Heart left ventricle (tissue), 16 donors: ENCODE measurements at places on chromosomes 1 and 21. TPM values are rescaled to one million over a fixed set of nuclear protein-coding genes. Genes with fewer than 3 reads are reported as not detected.

GRCh38 chr1:51253691-51254090 lies 17.6 kb downstream of the RNF11 start:
- DNase-seq: no peak

DNA sequence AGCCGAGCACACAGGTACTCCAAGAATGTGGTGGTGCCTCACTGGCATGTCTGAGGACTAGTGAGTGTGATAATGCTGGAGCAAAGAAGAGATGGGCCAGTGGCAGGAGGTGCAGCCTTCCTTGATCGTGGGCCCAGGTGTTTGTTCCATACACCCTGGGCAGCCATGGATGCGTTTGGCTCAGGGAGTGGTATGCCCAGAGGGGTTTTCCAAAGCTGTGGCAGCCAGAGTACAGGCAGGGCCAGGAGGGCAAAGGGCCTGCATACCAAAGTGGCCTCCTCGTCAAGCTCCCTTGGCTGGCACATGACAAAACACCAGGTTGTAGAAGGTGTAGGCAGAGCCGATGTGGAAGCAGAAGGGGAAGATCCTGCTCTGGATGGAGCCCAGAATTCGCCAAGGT lies 19.0 kb downstream of the PARS2 start:
- DNase-seq: no peak

DNA sequence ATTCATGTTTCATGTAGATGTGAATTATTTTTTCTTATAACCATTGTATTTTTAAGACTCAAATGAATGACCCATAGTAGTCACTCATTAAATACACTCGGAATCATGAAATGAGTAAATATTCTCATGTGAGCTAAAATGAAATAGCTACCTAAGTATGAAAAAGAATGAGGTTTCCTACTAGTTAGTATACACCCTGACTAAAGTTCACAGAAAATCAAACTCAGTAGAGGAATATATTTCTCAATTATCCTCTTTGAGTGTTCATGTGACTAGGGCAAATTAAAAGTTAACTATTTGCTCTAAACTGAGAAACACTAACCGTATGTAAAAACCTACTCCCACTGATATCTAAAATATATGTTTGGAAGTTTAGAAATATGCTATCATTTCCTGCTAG lies 187.8 kb downstream of the BRINP3 start:
- DNase-seq: no peak

DNA sequence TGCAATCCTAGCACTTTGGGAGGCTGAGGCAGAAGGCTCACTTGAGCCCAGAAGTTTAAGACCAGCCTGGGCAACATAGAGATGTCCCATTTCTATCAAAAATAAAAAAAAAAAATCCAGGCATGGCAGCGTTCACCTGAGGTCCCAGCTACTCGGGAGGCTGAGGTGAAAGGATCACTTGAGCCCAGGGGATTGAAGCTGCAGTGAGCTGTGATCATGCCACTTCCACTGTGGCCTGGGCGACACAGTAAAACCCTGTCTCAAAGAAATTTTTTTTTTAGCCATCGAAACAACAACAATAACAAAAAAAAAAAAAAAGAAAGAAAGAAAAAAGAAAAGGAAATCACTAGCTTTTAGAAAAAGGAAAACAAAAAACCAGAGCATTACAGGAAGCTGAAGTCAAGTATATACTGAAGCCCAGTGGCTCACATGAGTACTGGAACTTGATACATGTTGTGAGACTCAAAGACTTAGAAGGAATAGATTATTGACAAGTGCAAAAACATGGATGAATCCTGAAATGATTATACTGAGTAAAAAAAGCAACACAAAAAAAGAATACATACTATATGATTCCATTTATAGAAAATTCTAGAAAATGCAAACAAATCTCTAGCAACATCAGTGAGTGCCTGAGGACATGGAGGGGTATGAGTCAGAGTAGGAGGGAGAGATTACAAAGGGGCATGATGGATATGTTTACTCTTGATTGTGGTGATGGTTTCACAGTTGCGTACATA lies 6.1 kb upstream of the RABGAP1L start:
- DNase-seq: no peak

DNA sequence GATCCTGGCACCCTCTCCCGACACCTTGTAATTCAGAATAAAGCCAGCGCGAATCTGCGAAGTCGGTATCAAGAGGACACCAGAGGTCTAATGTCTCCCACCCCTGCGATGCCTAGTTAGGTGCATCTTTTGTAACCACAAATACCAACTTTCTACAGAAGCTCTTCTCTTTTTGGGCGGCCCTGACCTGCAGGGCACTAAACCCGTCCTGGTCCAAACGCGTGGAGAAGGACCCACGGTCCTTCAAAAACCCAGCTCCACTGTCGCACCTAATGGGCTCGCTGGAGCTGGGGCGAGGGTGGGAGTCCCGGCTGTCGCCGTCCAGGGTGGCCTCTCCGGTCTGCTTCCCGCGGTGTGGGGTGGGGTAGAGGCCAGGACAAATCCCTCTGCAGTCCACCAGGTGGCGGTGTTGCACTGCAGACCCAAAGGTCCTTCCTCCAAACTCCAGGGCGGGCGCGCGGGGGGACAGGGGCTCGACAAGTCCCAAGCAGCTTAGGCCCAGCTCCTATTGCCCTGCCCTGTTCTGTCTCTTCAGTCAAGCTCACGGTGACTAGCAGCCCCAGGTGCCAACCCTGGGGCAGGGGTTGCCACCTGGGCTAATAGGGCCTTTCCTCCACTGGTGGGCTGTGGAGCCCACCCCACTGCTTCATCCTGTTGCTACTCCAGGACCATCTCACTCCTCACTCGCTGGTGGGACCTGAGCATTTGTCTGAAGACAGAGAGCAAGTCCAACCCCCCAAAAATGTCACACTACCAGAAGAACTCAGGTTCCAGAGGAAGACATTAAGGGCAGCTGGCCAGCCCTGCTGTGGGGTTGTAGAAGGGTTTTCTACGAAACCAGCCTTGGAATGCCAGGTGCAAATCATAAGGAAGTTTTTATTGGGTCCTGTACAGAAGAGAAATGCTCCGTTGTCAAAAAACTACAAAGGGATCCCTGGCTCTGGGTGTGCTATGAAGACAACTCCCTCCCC lies 2.8 kb downstream of the HES3 start:
- DNase-seq: peak; percentile 77

GRCh38 chr1:103194984-103195383 lies 86.7 kb upstream of the COL11A1 start:
- no peak for DNase-seq

- DNase-seq: peak; percentile 83
These were observed 38.1 kb downstream of the TRPM2 start for GRCh38 chr21:44391345-44392091.

DNA sequence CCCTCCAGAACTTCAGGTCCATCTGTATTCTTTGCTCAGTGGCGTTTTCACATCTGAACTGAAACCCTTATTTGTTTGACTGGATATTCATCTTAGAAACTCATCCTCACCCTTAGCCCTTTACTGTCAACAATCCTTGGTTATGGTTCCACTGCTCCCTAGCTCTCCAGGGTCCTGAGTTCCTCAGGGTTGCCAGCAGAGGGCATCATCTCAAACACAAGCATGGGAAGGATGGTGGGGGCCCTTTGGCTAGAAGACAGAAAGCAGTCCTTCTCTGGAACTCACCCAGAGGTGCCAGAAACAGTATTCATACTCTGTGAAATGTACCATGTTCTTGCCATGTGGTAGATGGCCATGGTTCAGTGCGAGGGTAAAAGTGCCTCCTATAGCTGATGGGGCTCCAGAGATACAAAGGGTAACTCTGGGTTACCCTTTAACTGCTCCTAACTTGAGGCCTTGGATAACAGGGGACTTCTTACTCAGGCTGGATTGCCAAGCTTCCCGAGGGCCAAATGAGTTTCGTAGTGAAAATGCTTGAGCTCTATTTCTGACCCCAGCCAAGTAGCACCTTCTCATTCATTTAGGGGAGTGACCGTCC lies 11.3 kb downstream of the NCSTN start:
- no peak for DNase-seq

- no peak for DNase-seq
These were observed 12.0 kb upstream of the PLA2G5 start for GRCh38 chr1:20057886-20058420.

TSPAN1 gene
- total RNA-seq: 3.5 TPM

ENAH gene
- 183 TPM for total RNA-seq

UBXN10 gene
- total RNA-seq: 1.1 TPM

GJA9 gene
- not detected for total RNA-seq
